ENCODE measurements at places on chromosomes 11 and 22. TPM values are rescaled to one million over a fixed set of nuclear protein-coding genes. Genes with fewer than 3 reads are reported as not detected.

KCNJ11 gene
- 23.5 TPM for total RNA-seq

DNA sequence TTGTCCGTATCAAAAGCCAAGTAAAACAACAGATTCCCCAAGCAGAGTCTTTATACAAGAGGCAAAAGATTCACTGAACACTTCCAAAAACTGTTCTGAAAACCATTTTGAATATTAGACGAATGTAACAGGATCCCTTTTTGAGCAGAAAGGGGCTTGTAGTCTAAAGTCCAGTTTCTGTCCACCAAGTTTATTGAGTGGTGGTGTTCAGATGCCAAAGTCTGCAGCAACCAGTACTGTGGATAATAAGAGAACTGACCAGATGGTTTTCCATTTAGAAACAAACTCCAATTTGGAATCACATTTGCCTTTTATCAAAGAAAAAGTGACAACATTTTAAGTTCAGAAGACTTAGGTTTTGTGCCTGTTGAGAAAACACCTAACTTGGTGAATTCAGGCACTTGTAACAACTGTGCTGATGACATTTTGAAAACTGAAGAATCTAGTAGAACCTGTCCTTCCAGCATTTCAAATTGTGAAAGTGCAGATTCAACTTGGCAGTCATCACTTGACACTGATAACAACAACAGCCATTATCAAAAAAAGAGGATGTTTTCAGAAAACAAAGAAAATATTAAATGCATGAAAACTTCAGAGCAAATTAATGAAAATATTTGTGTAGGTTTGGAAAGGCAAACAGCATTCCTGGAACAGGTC is 217.1 kb downstream of the CSNK2A3 start:
- no peak for DNase-seq

DNA sequence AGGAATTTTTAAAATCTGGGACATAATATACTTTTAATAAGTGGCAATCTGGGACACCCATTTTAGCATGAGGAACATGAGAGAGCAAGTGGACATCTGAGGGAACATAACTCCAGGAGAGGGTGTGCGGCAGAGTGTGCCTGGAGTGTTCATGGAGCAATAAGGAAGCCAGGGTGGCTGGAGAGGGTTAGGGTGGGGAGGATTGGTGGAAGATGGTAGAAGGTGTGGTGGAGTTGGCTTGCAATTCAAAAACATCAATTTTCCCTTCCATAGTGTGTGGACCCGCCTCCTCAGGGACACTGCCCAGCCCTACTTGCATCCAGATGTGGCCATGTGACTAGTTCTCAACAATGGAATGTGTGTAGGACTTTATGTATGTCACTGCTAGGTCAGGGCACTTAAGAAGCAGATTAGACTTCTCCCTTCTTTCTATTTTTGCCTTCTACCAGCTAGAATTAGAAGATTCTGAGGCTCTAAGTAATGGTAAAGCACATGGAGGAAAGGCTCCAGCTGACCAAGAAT is 4.4 kb upstream of the DENND5A start:
- no peak for DNase-seq

CADM1 gene
- total RNA-seq: 42.4 TPM

CDON gene
- total RNA-seq: 18.6 TPM

DNA sequence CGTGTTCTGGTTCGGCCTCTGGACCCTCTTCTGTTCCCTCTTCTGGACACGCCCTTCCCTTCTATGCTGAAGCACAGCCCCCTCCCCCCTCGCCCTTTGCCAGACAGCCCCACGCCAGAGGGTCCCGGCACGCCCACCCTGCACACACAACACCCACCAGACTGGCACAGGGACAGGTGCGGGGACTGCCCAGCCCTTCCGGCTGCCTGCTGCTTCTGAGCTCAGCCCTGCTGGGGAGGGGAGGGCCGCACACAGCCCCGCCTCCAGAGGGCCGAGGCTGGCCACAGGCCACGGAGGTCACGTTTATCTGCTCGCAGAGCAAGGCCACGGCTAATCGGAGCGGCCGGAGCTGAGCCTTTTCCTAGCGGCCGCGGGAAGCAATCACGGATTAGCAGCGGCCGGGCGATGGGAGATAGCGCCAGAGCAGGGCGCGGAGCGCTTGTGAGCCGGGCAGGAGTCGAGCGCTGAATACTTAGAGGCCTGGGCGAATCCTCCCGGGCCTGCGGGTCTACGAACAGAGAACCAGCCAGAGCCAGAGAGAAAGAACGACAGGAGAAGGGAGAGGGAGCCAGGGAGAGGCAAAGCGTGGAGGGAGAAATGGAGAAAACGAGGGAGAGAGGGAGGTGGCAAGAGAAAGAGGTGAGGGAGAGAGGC is 21.5 kb downstream of the OTUB1 start:
- DNase-seq: peak; percentile 91

- DNase-seq: no peak
Observed at GRCh38 chr11:72970557-72971118, 156.4 kb downstream of the ATG16L2 start.

DNA sequence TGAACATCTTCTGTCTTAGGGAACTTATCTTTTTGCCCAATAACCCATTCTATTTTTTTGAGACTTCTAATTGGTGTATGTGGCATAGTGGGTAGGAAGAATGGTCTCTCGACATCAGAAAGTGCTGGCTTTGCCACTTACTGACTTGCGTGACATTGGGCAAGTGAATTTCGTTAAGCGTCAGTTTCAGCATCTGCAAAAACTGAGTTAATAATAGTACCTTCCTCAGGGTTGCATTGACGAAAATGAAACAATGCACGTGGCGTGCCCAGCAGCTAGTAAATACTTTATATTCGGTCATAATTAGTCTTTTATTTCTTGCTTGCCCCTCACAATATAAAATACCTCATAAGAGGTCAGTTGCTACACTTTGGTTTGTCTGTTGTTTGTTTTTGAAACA is 12.5 kb upstream of the GRIK4 start:
- DNase-seq: no peak

DNA sequence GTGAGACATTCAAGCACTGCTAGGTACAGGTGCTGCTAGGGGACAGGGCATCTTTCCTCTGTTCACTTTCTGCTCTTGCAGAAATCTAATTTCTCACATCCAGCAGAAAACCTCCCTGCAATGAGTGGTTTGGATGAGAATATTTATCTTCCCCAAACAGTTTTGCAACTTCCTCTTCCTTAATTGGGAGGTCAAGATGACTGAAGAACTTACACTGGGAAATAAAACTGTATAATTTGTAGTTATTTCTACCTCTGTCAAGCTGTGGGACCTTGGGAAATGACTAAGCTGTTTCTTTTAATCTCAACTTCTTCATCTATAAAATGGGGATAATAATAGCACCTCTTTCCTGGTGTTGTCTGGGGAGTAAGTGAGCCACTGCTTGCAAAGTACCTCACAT is 69.8 kb downstream of the PRR5L start:
- no peak for DNase-seq

DNA sequence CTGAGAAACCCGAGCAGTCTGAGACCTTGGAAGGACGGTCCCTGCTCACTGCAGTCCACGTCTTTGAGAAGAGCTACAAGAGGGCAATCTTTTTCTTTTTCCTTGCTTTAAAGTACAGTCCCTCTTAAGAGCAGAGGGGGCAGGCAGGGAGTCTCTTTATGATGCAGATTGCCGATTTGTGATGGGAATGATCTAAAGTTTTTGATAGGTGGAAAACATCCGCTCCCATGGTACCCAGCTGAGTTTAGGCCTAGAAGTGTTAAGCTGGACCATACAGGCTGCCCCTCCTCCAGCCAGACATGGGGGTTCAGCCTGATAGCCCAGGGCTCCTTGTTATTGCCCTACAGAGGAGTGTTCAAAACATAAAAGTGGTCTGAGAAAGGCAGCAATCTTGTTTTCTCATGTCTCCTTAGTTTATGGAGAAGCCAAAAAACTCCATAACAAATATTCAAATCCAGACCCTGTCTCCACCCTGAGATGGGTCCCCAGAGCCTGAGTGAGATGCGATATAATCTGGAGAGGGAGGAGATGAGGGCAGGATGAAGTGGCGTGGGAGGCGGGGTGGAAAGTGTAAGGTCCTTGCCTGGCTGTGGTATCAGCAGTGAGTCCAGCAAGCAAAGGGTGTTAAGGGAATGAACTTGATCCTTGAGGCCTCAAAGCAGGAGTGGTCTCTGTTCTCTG is 135.1 kb downstream of the FDX1 start:
- DNase-seq: no peak

DNA sequence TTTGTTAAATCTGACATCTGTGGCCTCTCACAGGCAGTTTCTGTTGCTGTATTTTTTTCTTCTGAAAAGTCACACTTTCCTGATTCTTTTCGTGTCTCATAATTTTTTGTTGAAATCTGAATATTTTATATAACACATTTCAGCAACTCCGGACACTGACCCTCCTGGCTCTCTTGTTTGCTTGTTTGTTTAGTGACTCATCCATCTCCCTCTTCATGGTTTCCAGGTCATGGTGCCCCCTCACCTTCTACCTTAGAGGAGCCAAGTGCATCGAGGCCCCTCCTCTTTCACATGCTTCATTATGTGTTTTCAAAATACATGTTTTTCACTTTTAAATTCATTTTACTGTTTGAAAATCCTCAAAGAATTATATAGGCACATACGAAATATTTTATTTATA is 562.4 kb downstream of the OPCML start:
- no peak for DNase-seq

PAX6 gene
- total RNA-seq: not detected

DNA sequence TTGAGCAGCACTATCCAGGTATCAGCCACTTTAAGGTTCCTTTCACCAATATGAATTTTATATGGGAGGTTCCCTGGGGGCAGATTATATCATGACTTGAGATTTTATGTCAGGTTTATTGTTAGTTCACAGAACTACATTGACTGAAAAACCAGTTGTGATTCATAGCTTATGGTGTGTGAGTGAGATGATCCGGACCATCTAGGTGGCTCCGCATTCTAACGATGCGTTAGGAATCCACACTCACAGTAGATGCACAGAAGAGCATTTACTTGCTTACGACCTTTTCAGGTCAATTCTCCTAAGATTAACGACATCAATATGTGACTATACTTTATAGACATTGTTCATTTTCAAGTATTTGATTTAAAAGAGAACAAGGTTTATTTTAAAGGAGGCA is 984.3 kb upstream of the CCDC90B start:
- DNase-seq: no peak

- no peak for DNase-seq
Observed at GRCh38 chr22:46416520-46416871, 81.0 kb downstream of the TRMU start.

GRCh38 chr11:129611661-129612446 is 203.8 kb upstream of the TMEM45B start:
- DNase-seq: no peak

TSG101 gene
- total RNA-seq: 62.6 TPM

- DNase-seq: no peak
Observed at GRCh38 chr11:128713595-128713994, 19.7 kb downstream of the FLI1 start.

DNA sequence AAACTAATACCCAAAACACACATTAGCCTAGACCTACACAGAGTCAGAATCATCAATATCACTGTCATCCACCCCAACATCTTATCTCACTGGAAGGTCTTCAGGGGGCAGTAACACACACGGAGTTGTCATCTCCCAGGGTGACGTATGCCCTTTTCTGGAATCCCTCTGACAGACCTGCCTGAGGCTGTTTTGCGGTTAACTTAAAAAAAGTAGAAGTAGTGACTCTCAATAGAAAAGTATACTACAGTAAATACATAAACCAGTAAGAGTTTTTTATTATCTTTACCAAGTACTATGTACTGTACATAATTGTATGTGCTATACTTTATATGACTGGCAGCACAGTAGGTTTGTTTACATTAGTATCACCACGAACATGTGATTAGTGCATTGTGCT is 80.5 kb downstream of the PGR start:
- DNase-seq: no peak

DNA sequence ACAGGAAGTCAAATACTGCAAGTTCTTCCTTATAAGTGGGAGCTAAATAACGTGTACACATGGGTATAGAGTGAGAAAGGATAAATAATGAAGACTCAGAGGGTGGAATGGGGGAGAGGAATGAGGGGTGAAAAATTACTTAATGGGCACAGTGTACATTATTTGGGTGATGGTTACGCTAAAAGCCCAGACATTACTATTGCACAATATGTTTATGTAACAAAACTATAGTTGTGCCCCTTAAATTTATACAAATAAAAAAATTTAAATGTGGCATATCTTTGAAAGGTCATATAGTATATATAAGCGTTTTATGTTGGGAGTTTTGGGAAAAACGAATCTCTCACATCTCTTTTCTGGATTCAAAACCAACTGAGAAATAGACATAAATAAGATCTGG is 96.1 kb downstream of the KIF18A start:
- no peak for DNase-seq

NXPE2 gene
- 0.14 TPM for total RNA-seq

ALDH3B1 gene
- 3.5 TPM for total RNA-seq

DNA sequence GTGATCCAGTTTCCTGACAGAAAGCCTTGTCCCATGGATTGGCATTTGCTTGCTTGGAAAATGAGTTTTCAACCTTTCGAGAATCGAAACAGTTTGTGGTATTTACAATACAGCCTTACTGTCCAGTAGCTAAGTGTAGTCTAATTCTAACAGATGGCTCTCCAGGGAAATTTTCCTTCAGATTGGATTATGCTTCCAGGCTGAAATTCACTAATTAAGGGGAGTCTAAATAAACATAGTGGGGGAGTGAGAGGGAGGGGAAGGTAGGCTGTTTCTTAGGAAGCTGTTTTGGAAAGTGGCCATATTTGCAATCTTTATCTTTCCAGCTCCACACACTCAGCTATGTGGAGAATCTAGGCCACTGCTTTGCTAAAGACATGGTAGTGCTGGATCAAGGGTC is 81.3 kb downstream of the SYT9 start:
- DNase-seq: no peak

OR5P2 gene
- total RNA-seq: not detected

DNA sequence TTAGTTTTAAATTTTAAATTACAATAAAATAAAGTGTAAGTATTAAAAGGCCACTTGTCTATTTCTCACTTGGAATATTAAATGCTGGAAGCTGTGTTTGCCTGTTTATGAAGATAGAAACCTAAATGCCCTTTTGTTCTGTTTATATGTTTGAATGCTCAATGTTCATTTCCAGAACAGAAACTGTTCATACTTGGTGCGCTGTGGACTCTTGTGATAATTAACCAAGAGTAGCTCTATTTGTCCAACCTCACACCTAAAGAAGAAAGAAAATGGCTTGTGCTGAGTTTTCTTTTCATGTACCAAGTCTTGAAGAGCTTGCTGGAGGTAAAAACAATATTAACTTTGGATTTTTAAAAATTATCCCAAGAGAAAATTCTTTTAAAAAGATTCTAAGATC is 5.7 kb downstream of the C11orf54 start:
- DNase-seq: no peak

NCAM1 gene
- 250 TPM for total RNA-seq

GRCh38 chr11:68383976-68384501 is 71.6 kb downstream of the LRP5 start:
- no peak for DNase-seq

SLC1A2 gene
- 3.8 TPM for total RNA-seq

DNA sequence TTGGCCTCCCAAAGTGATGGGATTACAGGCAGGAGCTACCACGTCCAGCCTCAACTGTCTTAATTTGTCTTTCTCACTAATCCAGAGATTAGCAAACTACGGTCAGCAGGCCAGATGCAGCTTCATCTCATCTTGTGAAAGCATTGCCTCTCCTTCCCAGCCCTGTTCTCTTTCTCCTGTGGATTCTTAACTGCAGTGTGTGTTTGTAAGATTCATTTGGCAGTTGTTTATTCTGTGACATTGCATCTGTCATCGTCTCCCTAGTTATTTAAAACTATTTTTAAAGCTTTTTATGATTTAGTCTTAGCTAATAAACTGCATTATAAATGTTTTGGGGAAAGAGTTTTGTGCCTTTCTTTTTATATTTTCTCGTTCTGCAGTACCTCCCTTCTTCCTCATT is 29.2 kb downstream of the RNF169 start:
- no peak for DNase-seq

NUDT8 gene
- total RNA-seq: 104 TPM

KCNJ1 gene
- total RNA-seq: not detected

All from Right ventricle myocardium inferior (tissue), 1 donor.